Fibroblast of lung (primary cell): ENCODE measurements at places on chromosomes 7 and 10. TPM values are rescaled to one million over a fixed set of nuclear protein-coding genes. Genes with fewer than 3 reads are reported as not detected.

Gene GARIN1A
- total RNA-seq: 0.51 and 1.5 TPM in 2 replicates

Gene PON3
- total RNA-seq: under 0.01 TPM in 2 replicates

Gene ATG9B
- total RNA-seq: under 0.01 TPM in 1 of 2 replicates, not detected in the other

Gene DDIT4
- 662 and 712 TPM in 2 replicates for total RNA-seq

Gene CTAGE4
- 0.17 and 1.0 TPM in 2 replicates for total RNA-seq

Gene MYPN
- under 0.01 and 1.2 TPM in 2 replicates for total RNA-seq

Gene CLCN1
- total RNA-seq: under 0.01 TPM in 2 replicates

Gene UTF1
- not detected in 2 replicates for total RNA-seq

Gene THSD7A
- total RNA-seq: under 0.01 and 0.83 TPM in 2 replicates

Gene ARHGAP22
- total RNA-seq: 21.3 and 75.5 TPM in 2 replicates

Gene CLDN4
- under 0.01 and 0.26 TPM in 2 replicates for total RNA-seq

Gene ZNF425
- total RNA-seq: 4.6 and 5.4 TPM in 2 replicates

Gene SNCG
- total RNA-seq: 8.7 and 21.3 TPM in 2 replicates

Gene CNOT4
- total RNA-seq: 8.5 and 14.9 TPM in 2 replicates

- no peak for DNase-seq
- no peaks in the 10 kb centered on the region for H3K4me1 ChIP-seq
- H3K36me3 ChIP-seq: no peaks in the 10 kb centered on the region
- peaks cover 6% of the 10 kb centered on the region for H3K27me3 ChIP-seq
- H3K27ac ChIP-seq: no peak overlapping the region
Measured at GRCh38 chr7:44157116-44158080, 16.3 kb upstream of the MYL7 start.

- peak overlapping the region; percentile 72 for H3K4me3 ChIP-seq
- no peaks in the 10 kb centered on the region for H3K27me3 ChIP-seq
- no peaks in the 10 kb centered on the region for H3K36me3 ChIP-seq
- H3K4me1 ChIP-seq: peaks cover 23% of the 10 kb centered on the region
- no peak for DNase-seq
Measured at GRCh38 chr10:114631666-114632417, 26.2 kb downstream of the ABLIM1 start.

GRCh38 chr7:134443396-134444070, 15.4 kb downstream of the AKR1B1 start:
- H3K27me3 ChIP-seq: no peaks in the 10 kb centered on the region
- no peak for DNase-seq
- H3K36me3 ChIP-seq: peaks cover 26% of the 10 kb centered on the region
- peaks cover 2% of the 10 kb centered on the region for H3K4me1 ChIP-seq
- H3K27ac ChIP-seq: no peak overlapping the region

DNA sequence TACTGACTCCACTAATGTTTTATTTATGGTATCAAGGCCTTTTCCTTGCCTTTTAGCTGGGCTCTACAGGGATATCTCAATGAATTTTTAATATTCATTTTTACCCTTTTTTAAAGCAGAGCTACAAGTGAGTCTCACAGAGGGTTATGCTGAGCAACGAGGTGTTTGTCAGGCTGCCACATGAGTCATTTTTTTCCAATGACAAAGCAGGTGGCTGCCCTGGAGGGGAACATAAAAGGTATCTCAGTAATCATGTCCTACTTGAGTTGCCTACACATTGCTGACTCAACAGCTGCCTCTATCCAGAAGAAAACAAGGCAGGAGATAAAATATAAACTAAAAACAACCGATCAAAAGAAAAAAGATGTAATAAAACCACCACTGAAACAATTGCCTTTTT, 1004.9 kb upstream of the POT1 start:
- H3K27ac ChIP-seq: no peak overlapping the region
- no peaks in the 10 kb centered on the region for H3K36me3 ChIP-seq
- DNase-seq: peak; percentile 11
- H3K4me3 ChIP-seq: no peak overlapping the region
- no peaks in the 10 kb centered on the region for H3K27me3 ChIP-seq

GRCh38 chr10:87864496-87865059, 1.2 kb downstream of the PTEN start:
- no peaks in the 10 kb centered on the region for H3K36me3 ChIP-seq
- peak overlapping the region; percentile 85 for H3K4me3 ChIP-seq
- H3K27ac ChIP-seq: peak overlapping the region; percentile 59

- no peaks in the 10 kb centered on the region for H3K36me3 ChIP-seq
- no peak overlapping the region for H3K27ac ChIP-seq
- no peak for DNase-seq
- H3K27me3 ChIP-seq: no peaks in the 10 kb centered on the region
- no peaks in the 10 kb centered on the region for H3K4me1 ChIP-seq
Measured at GRCh38 chr10:97150013-97150595, 35.7 kb downstream of the SLIT1 start.

DNA sequence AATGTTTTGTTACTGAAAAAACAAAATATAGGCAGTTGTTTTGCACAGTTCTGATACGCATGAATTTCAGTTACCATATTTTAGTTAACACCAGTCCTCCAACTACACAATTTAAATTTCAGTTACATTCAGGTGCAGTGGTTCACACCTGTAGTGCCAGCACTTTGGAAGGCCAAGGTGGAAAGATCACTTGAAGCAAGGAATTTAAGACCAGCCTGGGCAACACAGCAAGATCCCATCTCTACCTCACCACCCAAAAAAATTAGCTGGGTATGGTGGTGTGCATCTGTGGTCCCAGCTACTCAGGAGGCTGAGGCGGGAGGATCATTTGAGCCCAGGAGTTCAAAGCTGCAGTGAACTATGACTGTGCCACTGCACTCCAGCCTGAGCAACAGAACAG, 45.3 kb downstream of the ABI1 start:
- H3K4me1 ChIP-seq: peaks cover 1% of the 10 kb centered on the region
- H3K27me3 ChIP-seq: no peaks in the 10 kb centered on the region
- no peaks in the 10 kb centered on the region for H3K36me3 ChIP-seq

GRCh38 chr7:86962623-86963022, 96.8 kb downstream of the ELAPOR2 start:
- H3K36me3 ChIP-seq: no peaks in the 10 kb centered on the region
- H3K4me1 ChIP-seq: no peaks in the 10 kb centered on the region
- no peak overlapping the region for H3K27ac ChIP-seq
- no peak for DNase-seq

GRCh38 chr7:24075426-24075810, 208.6 kb upstream of the NPY start:
- H3K4me1 ChIP-seq: no peaks in the 10 kb centered on the region
- H3K27me3 ChIP-seq: no peaks in the 10 kb centered on the region
- H3K36me3 ChIP-seq: no peaks in the 10 kb centered on the region
- no peak overlapping the region for H3K4me3 ChIP-seq

- H3K36me3 ChIP-seq: no peaks in the 10 kb centered on the region
- no peak overlapping the region for H3K27ac ChIP-seq
- DNase-seq: no peak
- H3K4me1 ChIP-seq: no peaks in the 10 kb centered on the region
Measured at GRCh38 chr7:94095316-94096009, 91.3 kb upstream of the BET1 start.

- no peak within 1 kb of the TSS for H3K27ac ChIP-seq
- peak within 1 kb of the TSS; percentile 53 for H3K4me3 ChIP-seq
- no peaks in the 10 kb centered on the region for H3K4me1 ChIP-seq
- DNase-seq: no peak
- H3K36me3 ChIP-seq: no peaks in the 10 kb centered on the region
Measured at GRCh38 chr7:141073641-141074161, at the start of gene TMEM178B. Gene TMEM178B, plus strand, starts transcription at chr7:141074064.

DNA sequence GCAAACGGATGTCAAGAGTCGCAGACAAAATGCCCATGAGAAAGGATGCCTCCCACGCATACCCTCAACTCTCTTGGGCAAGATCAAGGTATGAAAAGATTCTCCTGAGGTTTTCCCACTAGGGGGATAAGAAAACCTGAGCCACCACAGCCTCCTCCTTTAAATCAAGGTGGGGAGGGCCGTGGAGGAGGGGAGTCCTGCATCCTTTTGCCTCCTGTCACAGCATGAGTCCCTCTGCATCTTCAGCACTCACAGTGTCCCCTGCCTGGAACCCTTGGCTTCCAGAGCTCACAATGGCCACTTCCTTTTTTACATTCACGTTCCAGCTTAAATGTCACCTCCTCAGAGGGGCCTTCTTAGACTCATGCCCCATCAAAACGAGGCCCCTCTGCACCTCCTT, 207.6 kb downstream of the GLI3 start:
- H3K27me3 ChIP-seq: no peaks in the 10 kb centered on the region
- DNase-seq: no peak
- H3K4me1 ChIP-seq: no peaks in the 10 kb centered on the region
- no peak overlapping the region for H3K4me3 ChIP-seq
- no peak overlapping the region for H3K27ac ChIP-seq

DNA sequence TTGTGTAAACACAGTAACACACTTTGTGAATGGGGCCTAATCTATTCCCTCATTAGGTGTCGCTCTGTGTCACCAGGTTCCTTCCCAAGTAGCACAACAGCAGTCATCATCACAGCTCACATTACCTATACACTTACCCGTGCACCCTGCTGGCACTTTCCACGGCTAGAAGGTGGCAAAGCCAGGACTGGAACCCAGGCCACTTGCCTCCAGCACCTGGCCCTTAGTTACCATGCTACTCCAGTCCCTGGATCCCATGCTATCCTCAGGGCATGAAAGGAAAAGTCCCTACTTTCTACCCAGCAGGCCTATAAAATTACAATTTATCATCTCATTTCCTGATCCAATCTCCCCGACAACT, 18.4 kb downstream of the SMURF1 start:
- H3K4me3 ChIP-seq: no peak overlapping the region
- no peak overlapping the region for H3K27ac ChIP-seq
- no peak for DNase-seq
- no peaks in the 10 kb centered on the region for H3K27me3 ChIP-seq
- no peaks in the 10 kb centered on the region for H3K36me3 ChIP-seq
- H3K4me1 ChIP-seq: peaks cover 25% of the 10 kb centered on the region

- no peak for DNase-seq
- H3K4me3 ChIP-seq: no peak overlapping the region
- H3K4me1 ChIP-seq: no peaks in the 10 kb centered on the region
- H3K27me3 ChIP-seq: no peaks in the 10 kb centered on the region
- no peak overlapping the region for H3K27ac ChIP-seq
Measured at GRCh38 chr7:54559401-54559800, 17.2 kb downstream of the VSTM2A start.

GRCh38 chr10:125107166-125107949, 53.0 kb downstream of the CTBP2 start:
- peaks cover 11% of the 10 kb centered on the region for H3K4me1 ChIP-seq
- no peak overlapping the region for H3K4me3 ChIP-seq
- peaks cover 14% of the 10 kb centered on the region for H3K36me3 ChIP-seq

GRCh38 chr10:3430501-3430900, 257.9 kb upstream of the PITRM1 start:
- H3K27me3 ChIP-seq: no peaks in the 10 kb centered on the region
- H3K36me3 ChIP-seq: no peaks in the 10 kb centered on the region
- no peak for DNase-seq
- no peak overlapping the region for H3K27ac ChIP-seq
- H3K4me1 ChIP-seq: peaks cover 17% of the 10 kb centered on the region

DNA sequence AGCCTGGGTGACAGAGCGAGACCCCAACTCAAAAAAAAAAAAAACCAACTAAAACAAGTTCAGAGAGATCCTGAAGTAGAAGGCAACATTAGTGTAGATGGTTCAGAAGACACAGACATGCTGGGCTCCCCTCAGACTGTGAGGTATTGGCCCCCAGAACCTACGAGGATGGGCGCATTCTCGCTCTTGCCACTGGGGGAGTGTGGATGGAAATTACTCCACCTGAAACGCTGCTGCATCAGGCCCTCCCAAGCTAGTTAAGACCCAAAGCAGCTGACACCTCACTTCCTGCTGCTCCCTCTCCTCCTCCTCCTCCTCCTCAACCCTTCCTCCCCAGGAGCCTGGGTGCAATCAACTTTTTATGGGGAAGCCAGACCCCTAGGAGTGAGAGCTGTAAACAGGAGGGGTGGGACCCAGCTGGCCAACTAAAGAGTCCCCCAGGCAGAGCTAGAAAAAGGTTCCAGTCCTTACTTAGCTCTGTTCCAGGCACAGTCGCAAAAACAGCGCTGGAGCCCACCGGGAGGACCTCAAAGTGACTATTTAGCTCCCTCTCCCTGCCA, 7.4 kb downstream of the SH3PXD2A start:
- H3K4me3 ChIP-seq: no peak overlapping the region
- H3K27ac ChIP-seq: no peak overlapping the region
- H3K36me3 ChIP-seq: no peaks in the 10 kb centered on the region
- no peaks in the 10 kb centered on the region for H3K27me3 ChIP-seq

- no peak overlapping the region for H3K27ac ChIP-seq
- no peaks in the 10 kb centered on the region for H3K27me3 ChIP-seq
- H3K36me3 ChIP-seq: no peaks in the 10 kb centered on the region
- no peaks in the 10 kb centered on the region for H3K4me1 ChIP-seq
- DNase-seq: no peak
Measured at GRCh38 chr7:157476201-157476600, 139.4 kb downstream of the DNAJB6 start.

DNA sequence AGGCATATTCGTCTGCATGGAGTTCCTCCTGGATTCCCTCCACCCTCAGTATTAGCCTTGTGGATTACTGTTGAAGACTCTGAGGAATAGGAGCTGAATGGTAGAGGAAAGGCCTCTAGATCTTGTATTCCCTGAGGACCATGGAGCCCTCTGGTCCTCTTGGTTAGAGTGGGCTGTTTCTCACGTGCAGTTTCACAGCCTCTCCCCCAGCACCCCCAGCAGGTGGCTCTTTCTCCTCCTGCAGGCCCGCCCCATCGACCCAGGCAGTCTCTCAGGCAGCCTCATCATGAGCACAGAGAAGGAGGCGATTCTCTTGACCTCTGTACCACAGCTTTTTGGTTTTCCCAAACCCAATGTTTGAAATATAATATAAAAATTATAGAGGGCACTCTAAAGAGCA, 102.0 kb downstream of the WNT2 start:
- H3K4me1 ChIP-seq: peaks cover 8% of the 10 kb centered on the region
- H3K4me3 ChIP-seq: no peak overlapping the region
- H3K27ac ChIP-seq: no peak overlapping the region

DNA sequence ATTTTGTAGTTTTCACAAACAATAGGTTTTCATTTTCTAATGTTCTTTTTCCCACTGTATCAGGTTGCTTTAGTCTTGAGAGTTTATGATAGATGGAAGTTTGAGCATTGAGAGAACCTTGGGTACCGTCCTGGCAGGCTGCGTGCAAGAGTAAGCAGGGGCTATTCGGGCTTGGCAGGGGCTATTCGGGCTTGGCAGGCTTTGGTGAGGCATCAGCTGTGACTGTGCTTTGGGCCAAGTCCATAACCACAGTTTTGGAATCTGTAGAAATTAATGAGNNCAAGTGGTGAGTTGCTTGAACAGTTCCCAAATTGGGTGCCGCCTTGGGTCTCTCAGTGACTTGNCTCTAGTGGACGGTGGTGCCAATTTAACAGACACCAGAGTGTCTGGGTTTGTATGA, 424.6 kb downstream of the PAXIP1 start:
- H3K4me3 ChIP-seq: no peak overlapping the region
- H3K27me3 ChIP-seq: no peaks in the 10 kb centered on the region
- H3K4me1 ChIP-seq: no peaks in the 10 kb centered on the region
- DNase-seq: no peak
- no peak overlapping the region for H3K27ac ChIP-seq

DNA sequence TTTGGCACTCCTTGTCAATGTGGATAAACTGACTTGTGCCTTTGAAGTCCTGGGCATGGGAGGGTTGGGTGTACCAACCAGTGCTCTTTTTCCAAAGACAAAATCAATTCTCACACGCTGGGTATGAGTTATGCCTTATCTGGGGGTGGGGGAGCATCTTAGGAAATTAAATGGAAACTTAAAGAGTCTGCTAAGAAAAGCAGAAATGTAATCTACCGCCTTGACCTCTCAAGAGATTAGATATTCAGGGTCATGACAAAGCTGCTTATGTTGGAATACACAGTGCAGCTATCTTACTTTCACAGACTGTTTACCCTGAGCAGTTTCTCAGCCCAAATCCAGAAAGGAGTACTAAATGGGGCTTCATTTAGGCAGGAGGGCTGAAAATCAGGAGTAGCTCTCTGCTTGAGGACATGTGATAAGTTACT, 2.6 kb downstream of the MEST start:
- peak overlapping the region; percentile 64 for H3K4me3 ChIP-seq
- no peaks in the 10 kb centered on the region for H3K36me3 ChIP-seq
- DNase-seq: peak; percentile 6
- no peaks in the 10 kb centered on the region for H3K27me3 ChIP-seq
